Memory B cell (primary cell): ENCODE measurements at places on chromosomes 7 and 10.

DNA sequence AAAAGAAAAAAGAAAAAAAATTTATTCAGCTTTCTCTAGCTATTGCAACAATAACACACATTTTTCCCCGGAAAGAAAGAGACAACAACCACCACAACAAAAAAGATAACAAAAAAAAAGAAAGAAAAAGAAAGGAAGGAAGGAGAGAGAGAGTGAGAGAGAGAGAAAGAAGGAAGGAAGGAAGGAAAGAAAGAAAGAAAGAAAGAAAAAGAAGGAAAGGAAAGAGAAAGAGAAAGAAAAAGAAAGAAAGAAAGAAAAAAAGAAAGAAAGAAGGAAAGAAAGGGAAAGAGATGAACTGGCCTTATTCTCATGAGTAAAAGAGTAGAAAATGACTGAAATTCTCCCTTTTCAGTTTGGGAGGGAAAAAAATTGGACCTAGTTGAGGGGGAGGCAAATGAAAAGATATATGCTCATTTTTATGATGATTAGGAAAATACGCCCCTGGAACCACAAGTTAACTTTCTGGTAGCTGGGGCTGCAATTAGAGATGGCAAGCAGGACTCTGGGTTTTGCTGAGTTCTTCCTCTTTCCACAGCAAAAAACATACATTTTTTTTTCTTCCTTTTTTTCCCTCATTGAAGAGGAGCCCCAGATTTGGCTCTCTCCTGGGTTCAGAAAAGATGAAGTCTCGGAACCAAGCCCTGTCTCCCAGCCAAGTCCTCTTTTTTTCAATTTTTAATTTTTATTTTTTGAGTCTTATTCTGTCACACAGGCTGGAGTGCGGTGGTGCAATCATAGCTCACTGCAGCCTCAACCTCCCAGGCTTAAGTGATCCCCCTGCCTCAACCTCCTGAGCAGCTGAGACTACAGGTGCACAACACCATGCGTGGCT, 12.6 kb upstream of the PRDX3 start:
- DNase-seq = no peak
- H3K27me3 ChIP-seq = no peaks in the 10 kb centered on the region
- H3K27ac ChIP-seq = no peak overlapping the region
- H3K4me1 ChIP-seq = peaks cover 10% of the 10 kb centered on the region
- H3K4me3 ChIP-seq = no peak overlapping the region
- H3K36me3 ChIP-seq = no peaks in the 10 kb centered on the region

- peaks cover 21% of the 10 kb centered on the region for H3K4me1 ChIP-seq
- no peaks in the 10 kb centered on the region for H3K27me3 ChIP-seq
- no peak overlapping the region for H3K4me3 ChIP-seq
- no peak overlapping the region for H3K27ac ChIP-seq
These were observed 35.9 kb upstream of the AP5Z1 start for GRCh38 chr7:4739528-4739992.

DNA sequence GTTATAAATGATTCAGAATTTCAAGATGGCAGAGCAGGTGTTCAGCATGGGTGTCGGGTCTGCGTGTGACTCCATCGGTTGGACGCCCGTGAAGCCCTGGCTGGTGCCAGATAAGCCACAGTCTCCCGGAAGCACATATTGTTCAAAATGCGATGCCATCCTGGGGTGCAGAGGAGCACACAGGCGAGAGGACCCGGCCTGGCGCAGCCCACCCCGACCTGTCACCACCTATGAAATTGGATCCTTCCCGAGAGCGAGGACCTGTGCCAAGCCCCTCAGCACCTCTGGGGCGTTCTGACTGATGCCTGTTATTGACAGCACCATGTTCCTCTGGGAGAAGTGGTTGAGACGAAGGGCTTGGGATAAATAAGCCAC, 110.1 kb downstream of the ACTR3B start:
- no peaks in the 10 kb centered on the region for H3K27me3 ChIP-seq
- no peak overlapping the region for H3K4me3 ChIP-seq
- peaks cover 2% of the 10 kb centered on the region for H3K4me1 ChIP-seq
- H3K27ac ChIP-seq = no peak overlapping the region
- DNase-seq = no peak

- H3K27ac ChIP-seq = no peak overlapping the region
- H3K4me3 ChIP-seq = no peak overlapping the region
- DNase-seq = no peak
- peaks cover 19% of the 10 kb centered on the region for H3K4me1 ChIP-seq
These were observed 96.3 kb downstream of the SNX13 start for GRCh38 chr7:17844022-17844421.

DNA sequence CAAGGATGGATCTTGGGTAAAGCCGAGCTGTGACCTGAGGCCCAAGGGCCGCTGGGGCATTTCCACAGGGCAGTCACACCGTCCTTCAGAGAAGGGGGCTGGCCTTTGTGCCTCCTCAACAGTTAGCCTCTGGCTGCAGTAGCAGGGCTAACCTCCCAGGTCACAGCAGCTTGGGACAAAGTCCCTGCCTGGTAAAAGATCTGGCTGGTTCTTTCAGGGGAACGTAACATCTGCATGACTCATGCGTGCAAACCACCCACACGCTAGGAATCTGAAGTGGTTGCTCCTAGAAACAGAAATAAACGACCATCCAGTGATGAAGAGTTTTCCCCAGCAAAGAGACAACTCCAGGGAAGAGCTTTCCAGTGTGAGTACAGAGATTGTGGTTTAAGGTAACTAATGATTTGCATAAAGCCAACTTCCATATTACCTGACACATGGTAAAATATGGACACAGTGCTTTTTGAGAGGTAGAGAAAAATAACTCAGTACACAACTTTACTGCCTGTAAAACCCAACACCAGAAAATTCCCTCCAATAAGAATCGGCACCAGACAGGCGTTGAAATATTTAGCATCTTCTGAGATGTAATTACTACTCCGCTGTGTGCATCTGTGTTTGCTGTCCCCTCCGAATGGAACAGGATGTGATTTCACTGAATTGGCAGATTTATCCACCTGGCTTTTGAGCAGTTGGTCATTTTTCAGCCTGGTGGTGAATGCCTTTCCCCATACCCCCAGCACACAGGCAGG, 84.9 kb upstream of the ADRB1 start:
- H3K4me1 ChIP-seq = peaks cover 15% of the 10 kb centered on the region
- H3K27me3 ChIP-seq = no peaks in the 10 kb centered on the region
- no peak overlapping the region for H3K27ac ChIP-seq
- H3K4me3 ChIP-seq = no peak overlapping the region

- no peak overlapping the region for H3K27ac ChIP-seq
- DNase-seq = no peak
- peaks cover 22% of the 10 kb centered on the region for H3K36me3 ChIP-seq
- no peak overlapping the region for H3K4me3 ChIP-seq
- H3K27me3 ChIP-seq = no peaks in the 10 kb centered on the region
These were observed 9.3 kb downstream of the LIPA start for GRCh38 chr10:89242345-89242684.
